ENCODE measurements at places on chromosomes 12 and 14. TPM values are rescaled to one million over a fixed set of nuclear protein-coding genes. Genes with fewer than 3 reads are reported as not detected.

The HAL gene
- total RNA-seq = not detected

The DTX1 gene
- not detected for total RNA-seq

The PRKD1 gene
- 21.0 TPM for total RNA-seq

- no peak for DNase-seq
- no peak within 1 kb of the TSS for H3K27ac ChIP-seq
- no peaks in the 10 kb centered on the region for H3K27me3 ChIP-seq
- H3K4me1 ChIP-seq = peaks cover 24% of the 10 kb centered on the region
Measured at GRCh38 chr12:54364413-54364812, at the start of gene GPR84. Gene GPR84 (minus strand): TSS chr12:54364486. CDS start chr12:54363851, 635 bp downstream.

DNA sequence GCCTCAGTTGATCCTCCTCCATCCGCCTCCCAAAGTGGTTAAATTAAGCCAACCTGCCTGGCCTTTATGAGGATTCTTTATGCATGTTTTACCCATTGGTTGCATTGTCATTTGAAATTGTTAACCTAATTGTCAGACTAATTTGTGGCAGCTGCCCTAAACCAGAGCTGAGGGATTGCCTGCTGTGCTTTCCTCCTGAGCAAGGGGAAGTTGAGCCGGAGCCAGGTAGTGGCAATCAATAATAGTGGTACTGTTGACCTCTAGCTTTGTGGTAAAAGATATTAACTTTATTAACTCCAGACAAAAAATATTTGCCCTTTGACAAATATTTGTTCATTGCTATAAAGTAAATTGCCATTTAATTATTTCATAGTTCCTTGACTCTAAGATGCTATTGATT lies 5.6 kb upstream of the HEBP1 start:
- H3K27me3 ChIP-seq = no peaks in the 10 kb centered on the region
- DNase-seq = no peak
- H3K27ac ChIP-seq = no peak overlapping the region
- no peaks in the 10 kb centered on the region for H3K36me3 ChIP-seq

- no peak overlapping the region for H3K27ac ChIP-seq
- H3K4me3 ChIP-seq = no peak overlapping the region
Measured at GRCh38 chr14:48350971-48351370, 675.6 kb upstream of the MDGA2 start.

Measured in GM23248 (cell line).